ENCODE measurements at places on chromosomes 11 and 22.

DNA sequence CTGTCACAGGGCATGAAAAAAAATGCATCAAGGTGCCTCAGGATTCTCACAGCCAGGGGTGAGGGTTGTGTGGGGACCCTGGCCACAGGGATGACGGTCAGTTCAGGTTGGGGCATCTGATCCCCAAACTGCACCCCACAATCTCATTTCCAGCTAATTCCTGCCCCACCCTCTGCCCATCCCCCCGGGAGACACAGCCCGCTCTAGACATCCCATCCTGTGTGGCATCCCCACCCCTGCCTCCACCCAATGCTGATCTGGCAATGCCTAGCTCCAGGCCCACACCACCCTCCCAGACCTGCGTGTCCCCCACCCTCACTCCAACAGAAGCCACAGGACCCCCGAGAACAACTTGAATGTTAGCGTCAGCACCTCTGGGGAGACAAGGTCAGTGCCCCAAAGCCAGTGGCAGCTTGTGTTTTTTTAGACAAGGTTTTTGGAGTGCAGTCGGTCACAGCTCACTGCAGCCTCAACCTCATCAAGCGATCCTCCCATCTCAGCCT is 25.3 kb downstream of the TSPAN4 start:
- no peak for DNase-seq

GRCh38 chr11:8459711-8460399 is 134.2 kb downstream of the STK33 start:
- DNase-seq: no peak

GRCh38 chr11:68381716-68382115 is 69.3 kb downstream of the LRP5 start:
- no peak for DNase-seq

GRCh38 chr11:99351624-99352023 is 330.9 kb downstream of the CNTN5 start:
- DNase-seq: no peak

DNA sequence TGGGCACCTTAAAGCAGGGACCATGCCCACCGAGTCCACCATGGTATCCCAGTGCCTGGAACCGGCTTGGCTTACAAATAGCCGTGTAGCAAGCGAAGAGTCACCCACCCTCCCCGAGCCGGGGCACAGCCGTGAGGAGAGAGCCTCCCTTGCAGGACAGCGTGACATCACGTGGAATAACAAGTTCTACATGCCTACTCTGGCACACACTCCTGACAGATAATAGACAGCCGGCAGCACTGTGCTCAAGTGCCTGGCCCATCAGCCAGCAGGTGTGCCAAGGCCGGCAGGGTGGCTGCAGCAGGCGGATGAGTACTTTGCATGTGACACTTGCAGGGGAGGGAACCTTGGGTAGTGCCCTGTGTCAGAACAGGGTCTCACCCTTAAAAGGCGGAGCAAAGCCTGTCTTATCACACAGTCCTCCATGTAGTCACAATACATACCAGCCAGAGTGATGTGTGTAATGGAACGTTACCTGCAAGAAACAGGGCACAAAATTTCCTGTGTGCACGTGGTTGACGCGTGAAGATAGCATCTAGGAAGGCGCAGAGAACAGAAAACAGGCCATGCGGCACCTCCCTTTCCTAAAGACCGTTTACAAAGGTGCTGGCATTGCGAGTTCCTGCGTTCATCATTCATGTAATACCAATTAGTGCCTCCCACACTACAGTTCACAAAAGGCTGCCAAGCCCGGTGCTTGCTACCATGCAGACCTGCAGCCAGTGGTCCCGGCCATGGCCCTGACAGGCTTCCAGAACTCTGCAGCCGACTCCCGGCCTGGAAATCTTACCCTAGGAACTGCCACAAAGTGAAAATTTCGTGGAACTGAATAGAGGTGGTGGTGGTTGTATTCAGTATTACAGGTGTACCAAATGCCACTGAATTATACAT is 16.4 kb downstream of the TOM1 start:
- no peak for DNase-seq

DNA sequence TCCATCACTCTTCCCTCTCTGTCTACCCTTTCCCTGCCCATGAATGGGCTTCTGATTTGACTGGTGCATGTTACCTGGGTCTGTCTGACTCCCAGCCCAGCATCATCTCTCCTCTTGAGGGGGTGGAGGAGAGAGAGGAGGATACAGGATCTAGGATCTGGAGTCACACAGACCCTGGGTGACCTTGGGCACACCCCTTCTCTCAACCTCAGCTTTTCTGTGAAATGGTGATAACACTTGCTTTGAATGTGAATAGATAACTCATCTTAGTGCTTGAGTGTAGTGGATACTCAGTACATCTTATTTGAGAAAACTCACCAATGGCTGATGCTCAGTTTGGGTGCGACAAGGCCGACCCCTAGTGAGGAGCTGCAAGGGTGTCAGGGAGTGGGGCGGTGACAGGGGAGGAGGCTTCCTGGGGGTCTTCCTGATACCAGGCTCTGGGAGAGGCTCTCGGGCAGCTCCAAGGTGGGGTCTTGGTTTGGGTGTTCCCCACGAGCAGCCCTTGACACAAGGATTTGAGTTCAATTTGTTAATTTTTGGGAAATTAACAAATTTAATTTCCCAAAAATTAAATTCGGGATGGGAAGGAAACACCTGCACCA is 9.0 kb downstream of the INCENP start:
- DNase-seq: no peak

DNA sequence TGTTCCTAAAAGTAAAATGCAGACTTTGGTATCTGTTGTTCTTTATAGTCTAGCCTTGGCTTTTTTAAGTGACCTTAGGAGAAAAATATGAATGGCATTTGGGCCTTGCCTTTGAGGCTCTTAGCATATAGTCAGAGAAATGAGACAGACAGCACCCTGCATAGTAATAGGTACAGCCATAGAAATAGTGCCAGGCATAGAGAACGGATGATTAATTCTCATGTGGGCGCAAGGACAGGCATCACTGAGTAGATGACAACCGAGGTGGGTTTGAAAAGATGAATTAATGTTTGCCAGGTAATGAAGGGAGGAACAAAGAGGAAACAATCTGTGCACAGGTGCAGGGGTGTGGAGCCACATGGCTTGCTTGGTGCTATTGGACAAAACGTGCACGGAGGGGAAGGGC is 90.5 kb downstream of the BMAL1 start:
- no peak for DNase-seq

GRCh38 chr11:45917286-45917622 is 423 bp downstream of the PEX16 start:
- DNase-seq: no peak

DNA sequence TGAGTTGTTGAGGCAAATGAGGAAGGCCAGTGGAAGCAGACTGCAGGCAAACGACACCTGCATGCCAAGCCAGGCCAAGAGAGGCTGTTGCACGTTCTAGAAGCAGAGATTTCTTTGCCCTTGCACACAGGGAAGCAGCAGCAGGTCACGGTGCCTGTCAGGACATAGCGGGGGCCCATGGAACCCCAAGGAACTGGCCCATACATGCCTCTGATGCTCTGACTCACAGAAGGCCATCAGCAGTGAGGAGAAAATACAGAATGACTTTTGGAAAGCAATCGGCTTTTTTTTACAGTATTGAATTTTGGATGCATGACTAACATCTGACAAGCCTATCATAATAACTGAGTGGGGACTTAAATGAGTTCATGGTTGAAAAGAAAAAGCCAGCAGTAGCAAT is 123.9 kb downstream of the MPPED1 start:
- no peak for DNase-seq

DNA sequence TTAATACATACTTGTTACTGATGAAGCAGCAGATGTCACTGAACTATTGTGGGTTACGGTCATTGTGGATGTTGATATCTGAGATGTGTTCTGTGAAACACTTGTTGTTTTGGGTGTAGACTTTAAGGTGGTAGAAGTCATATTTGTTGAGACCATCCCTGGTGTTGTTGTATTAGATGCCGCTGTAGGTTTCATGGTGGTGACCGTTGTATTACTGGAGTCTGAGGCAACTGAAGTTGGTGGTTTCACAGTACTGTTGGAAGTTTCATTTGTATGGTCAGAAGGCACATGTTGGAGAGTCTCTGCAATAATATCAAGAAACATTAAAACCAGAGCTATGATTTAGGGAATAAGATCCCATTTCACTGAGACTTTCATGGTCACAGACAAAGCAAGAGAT is 50.7 kb downstream of the TMEM123 start:
- no peak for DNase-seq

Data from ecto neural progenitor cell (in vitro differentiated cells).